Fibroblast of skin of left quadriceps (primary cell): ENCODE measurements at places on chromosomes 3 and 15.

GRCh38 chr3:146177072-146177471, 16.1 kb upstream of the PLOD2 start:
- no peak for DNase-seq

GRCh38 chr3:178200316-178200715, 335.9 kb upstream of the KCNMB2 start:
- no peak for DNase-seq

DNA sequence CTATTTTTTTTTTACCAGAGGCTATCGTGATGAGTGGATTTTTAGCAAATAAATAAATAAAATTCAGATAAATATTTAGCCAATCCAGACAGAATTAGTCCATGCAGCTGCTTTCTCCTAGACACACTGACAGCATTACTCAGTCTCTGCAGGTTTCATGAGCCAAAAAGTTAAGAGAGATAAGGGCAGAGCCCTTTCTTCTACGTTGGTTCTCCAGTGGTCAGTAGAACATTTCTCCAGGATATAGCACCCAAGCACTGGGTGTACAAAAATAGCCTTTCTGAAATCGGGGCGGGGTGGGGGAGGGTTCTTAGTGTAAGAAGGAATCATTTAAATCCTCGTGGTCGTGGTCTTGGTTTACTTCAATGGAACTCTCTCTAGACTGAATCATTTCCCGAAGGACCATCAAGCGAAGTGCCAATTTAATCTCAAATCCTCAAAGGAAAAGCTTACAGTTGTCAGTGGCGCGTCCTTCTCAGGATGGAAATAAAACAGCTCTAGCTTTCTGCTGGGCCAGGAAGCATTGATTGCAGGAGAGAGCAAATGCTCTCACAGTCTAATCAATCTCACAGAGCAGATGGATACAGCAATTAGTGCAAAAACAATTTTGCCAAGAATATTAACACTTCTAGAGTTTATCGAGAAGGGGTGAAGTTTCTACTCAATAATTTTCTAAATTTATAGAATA, 86.2 kb downstream of the SATB1 start:
- no peak for DNase-seq

- DNase-seq = peak; percentile 66
Observed at GRCh38 chr15:29143909-29144635, 125.5 kb downstream of the NSMCE3 start.

DNA sequence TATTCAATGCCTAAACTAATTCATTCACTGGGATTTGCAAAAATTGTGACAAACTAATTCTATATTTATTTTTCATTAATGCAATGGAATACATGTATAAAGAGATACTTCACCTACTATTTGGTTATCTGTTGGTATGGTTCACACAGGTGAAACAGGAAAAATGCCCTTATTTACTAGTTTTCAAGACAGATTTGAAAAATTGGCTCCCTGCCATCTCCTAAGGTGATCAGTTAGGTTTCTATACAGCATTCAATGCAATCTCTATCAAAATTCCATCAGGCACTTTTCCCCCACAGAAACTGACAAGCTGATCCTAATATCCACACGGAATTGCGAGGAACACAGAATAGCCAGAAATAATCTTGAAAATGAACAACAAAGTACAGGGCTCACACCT, 101.1 kb downstream of the DLG1 start:
- no peak for DNase-seq

DNA sequence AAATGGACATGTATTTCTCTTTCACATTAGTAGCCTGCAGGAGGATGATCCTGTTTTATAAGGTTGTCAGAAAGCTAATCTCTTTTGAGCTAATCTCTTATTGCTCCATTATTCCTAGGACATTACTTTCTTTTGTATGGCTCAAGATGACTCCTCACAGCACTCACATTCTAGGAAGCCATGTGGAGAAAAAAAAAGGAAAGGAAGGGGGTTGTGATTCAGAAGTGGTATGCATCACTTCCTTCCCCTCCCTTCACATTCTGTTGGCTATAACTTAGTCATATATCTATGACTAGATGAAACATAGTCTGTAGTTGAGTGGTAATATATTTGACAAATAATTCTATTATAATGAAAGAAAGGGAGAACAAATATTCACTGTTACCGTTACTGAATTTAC, 168.8 kb upstream of the TTC14 start:
- peak; percentile 46 for DNase-seq

- peak; percentile 85 for DNase-seq
Observed at GRCh38 chr15:50137330-50137761, 18.3 kb upstream of the ATP8B4 start.

- no peak for DNase-seq
Observed at GRCh38 chr15:95365511-95366107, 964.9 kb upstream of the NR2F2 start.

- no peak for DNase-seq
Observed at GRCh38 chr3:61944726-61945125, 383.4 kb downstream of the PTPRG start.

- no peak for DNase-seq
Observed at GRCh38 chr15:58771621-58772250, 634 bp downstream of the MINDY2 start.

DNA sequence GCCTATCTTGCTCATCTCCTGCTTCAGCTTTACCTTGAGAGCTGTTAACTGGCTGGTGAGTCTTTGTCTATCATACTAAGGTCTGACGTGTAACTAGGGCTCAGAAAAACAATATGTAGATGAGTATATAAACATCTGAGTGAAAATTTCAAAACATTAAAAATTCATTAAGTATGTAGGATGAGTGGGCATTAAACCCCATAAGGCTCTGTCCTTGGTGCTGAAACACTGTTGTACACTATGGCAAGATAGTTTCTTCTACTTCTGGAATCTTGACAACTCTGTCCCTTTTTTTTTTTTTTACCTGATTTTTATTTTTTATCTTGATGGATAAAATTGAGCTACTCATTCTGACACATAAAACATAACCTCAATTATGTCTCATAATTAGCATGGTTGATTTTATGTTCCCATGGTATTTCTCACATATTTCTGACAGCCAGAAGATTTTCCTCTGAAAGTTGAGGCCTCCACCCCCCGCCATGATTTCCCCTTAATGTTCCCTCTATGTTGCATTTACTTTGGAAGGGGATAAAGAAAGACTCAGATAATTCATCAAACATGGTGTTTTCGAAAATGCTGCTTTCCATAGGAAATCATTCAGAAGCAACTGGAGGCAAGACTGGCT, 54.3 kb downstream of the DGKG start:
- no peak for DNase-seq

GRCh38 chr3:139135657-139136056, 91.0 kb upstream of the PRR23C start:
- no peak for DNase-seq

DNA sequence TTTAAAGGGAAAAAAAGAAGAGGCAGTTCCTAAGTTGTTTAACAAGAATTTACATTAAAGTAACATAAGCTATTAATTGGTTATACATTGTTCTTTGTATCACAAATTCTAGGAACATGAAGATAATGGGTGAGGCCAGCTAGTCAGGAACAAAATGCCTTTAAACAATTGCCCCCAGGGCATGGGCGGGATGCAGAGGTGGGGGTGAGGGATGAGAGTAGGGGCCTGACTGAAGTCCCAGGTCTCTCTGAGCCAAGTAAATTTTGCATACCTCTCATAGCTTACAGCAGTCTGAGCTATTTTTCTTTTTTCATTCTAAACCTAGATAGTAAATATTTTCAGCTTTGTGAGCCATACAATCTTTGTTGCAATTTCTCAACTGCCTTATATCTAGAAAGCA, 77.8 kb upstream of the RNU6-1 start:
- no peak for DNase-seq

GRCh38 chr3:182129740-182130139, 418.0 kb downstream of the SOX2 start:
- DNase-seq = no peak

DNA sequence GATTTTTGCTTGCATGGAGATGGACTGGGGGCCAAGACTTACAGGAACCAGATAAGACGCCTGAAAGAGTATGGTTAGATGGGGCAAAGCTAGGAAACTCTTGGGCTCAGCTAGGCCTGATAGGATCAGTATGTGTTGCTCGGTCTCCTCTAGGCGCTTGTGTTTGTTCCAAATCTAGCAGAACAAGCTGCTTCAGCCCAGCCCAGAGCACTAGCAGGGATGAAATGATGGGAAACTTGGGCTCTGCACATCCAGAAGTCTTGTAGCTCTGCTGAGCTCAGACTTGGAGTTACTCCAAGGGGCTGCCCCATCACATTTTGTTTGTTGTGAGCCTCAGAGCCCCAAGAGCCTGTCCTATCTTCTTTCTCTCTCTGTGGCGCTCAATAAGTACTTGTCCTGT, 34.7 kb downstream of the FOXL2 start:
- DNase-seq = no peak

- peak; percentile 53 for DNase-seq
Observed at GRCh38 chr3:72679540-72680198, 168.6 kb downstream of the SHQ1 start.

GRCh38 chr15:85443593-85444087, 63.2 kb downstream of the AKAP13 start:
- DNase-seq = no peak

DNA sequence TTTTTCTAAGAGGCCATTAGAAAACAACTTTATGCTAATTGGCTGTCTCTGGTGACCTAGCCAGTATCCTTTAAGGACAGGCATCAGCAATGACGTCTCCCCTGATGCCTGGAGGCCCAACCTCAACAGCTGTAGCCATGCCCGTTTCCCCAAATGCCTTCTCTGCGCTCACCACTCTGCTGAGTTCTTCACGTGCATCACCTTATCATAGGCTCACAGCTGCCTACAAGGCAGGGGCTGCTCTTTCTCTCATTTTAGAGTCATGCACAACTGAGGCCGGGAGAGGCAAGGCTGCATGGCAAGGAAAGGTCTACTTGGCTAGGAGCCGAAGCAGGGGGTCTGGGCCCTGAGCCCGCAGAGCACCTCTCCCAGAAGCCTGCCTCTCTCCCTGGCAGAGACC, 43.9 kb upstream of the SEC13 start:
- no peak for DNase-seq

DNA sequence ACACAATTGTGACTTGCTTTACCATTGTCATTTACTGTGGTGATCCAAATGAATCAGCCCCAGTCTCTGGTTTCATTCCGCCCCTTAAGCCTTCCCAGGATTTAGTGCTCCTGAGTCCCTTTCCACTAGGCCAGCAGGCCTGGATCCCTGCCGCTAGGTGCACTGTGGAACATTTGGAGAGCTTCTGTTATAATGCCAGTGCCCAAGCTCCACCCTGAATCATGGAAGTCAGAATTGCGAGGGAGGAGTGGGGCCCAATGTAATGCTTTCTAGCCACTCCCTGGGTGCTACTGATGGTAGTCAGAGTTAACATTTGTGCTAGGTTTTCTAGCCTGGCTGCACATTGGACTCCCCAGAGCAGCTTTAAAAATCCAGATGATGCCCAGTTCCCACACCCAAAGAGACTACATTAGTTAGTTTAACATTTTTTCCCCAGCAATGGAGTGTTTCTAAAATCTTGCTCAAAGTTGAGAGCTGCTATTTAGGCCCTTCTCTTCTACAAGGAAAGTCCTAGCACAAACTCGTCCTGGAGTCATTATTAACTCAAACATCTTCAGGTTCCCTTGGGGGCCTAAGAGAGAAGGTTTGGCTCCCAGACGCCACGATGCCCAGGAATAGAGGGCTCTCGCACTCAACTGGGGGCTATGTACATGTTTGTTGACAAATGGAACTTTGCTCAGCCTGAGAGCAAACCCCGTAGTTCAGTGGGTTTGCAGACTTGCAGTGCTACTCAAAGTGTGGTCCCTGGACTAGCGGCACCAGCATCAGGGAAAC, 366.7 kb upstream of the PROK2 start:
- no peak for DNase-seq

GRCh38 chr3:20930034-20930433, 744.0 kb upstream of the SGO1 start:
- no peak for DNase-seq

GRCh38 chr3:77321646-77322045, 281.7 kb downstream of the ROBO2 start:
- DNase-seq = no peak

DNA sequence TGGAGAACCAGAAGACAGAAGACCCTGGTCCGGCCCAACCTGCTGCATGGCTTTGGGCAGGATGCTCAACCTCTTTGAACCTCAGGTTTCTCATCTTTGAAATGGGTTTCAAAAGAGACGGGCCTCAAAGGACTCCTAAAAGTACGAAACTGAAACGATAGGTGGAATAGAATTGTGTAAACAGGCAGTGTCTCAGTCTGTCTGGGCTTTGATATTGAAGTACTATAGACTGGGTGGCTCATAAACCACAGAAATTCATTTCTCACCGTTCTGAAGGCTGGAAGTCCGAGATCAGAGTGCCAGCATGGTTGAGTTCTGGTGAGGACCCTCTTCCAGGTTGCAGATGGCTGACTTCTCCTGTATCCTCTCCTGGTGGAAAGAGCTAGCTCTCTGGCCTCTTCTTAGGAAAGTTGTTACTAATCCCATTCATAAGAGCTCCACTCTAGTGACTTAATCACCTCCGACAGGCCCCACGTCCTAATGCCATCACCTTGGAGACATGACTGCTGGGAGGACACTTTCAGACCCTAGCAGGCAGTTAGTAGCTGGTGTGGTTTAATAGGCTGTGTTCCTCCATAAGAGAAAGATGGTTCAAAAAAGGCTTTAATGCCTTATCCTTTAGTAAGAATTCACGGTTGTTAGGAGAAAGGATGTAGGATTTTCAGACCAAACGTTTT, 35.7 kb downstream of the SSUH2 start:
- DNase-seq = no peak

DNA sequence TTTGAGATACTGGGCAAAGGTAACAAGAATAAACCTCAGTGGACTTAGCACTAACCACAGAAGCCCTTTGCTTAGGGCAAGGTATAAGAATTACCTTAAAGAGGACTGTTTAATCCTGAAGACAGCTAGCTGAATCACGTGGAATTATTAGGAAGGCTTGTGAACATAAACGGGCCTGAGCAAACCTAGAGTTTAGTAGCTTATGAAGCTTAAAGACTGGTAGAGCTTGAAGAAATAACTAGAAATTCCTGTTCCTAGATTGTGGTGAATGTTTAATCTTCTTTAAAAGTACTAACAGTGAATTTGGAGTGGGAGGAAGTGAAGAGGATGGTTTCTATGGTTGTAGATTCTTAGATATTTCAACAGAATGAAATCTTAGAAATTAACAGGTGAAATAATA, 428.9 kb upstream of the THRB start:
- no peak for DNase-seq

DNA sequence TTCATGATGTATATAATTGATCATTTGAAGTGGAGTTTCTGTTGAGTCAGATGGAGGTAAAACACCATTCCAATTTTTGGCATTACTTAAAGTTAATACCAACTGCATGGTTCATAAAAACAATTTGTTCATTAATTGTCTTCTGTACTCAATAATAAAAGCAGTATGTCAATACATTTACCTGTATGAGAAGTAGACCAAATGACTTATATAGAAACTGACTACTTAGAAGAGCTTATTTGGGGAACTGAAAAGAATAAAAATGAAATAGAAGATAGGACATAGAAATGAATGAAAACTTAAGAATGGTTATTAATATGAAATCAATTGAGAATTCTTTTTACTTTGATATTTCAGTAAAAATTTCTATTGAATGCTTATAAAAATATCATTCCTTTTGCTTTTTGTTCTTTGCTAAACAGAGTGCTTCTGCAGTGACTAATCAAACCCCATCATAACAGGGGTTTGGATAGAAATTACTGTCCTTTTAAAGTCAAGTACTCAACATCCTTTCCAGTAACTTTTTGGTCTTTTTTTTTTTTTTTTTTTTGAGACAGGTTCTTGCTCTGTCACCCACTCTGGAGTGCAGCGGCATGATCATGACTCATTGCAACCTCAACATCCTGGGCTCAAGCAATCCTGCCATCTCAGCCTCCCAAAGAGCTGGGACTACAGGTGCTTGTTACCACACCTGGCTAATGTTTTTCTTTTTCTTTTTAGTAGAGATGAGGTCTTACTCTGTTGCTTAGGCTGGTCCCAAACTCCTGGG, 6.5 kb upstream of the CRYBG3 start:
- no peak for DNase-seq
